ENCODE measurements at places on chromosomes 5 and 9.
A peak's percentile ranks its signal among the peaks of the same experiment; 100 is the strongest.

GRCh38 chr9:34139477-34140146 lies 13.1 kb upstream of the DCAF12 start:
- DNase-seq, result peak; percentile 98

DNA sequence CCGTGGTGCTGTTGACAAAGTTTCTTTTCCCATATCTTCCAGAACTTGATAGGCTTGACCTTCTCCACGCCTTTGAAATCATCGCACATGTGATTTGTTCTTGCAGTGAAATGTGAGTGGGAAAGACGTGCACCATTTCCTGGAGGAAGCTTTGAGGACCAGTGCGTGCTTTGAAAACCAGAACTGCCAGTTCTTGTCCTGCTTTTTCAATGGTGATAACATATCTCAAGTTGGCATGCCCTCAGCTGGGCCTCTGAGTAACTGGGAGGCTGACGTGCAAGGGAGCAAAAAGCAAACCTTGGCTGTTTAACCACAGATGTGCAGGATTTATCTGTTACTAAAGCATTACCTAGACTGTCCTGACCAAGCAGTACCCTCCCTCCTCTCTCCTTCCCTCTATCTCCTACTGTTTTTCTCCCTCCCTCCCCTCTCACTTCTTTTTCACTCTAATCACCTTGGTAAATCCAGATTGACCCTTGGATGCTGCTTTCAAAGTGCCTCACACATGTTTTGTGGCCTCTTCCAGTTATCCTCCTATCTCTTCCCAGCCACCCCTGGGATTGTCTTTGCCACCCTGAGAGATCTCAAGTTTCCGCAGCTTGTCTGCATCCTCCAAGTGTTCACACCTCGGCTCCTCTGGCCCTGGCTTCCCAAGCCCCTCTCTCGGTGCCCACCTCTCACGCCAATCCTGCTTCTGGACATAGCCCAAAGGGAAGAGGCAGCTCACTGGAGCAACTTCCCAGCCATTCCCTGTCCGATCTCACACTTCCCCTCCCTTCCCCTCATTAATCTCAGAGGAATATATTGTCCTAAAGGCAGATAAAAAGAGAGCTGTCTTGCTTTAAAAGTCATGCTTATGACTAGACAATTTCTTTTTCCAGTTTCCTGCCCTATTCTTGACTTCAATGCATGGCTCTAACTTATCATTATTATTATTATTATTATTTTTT lies 198.3 kb downstream of the ERCC6L2 start:
- peak; percentile 92 for DNase-seq

GRCh38 chr5:123875561-123876275 lies 363.7 kb downstream of the CSNK1G3 start:
- no peak for DNase-seq

DNA sequence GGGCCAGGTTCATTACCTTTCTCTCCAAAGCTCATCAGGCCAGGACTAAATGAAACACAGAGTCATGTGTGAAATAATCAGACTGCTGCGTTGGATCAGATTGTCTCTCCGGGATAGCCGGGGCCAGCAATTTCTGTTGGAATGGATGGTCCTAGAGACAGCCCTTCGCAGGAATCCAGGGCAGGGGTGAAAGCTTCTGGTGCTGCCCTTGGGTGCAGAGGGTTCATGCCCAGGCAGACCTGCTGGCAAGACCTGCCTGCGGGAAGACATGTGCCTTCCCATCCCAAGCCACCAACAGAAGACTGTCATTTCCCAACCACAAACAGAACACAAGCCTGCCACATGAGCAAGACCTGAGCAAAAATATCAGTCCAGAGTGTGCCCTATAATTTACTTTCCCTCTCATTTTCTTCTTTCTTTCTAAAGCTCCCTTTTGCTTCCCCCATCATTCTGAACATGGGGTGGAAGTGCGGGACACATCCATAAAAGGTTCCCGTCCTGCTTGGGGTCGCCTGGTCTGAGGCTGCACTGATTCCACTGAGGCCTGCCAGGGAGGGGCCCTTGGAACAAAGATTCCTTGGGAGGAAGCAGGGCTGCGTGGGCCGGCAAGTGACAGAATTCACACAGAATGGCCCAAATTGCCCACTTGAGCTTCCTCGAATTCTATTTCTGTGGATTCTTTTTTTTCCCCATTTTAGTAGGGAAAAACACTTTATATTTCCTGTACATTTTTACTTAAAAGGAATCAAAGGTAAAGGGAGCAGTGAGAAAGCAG lies 57.3 kb downstream of the UBE2QL1 start:
- DNase-seq, result no peak

DNA sequence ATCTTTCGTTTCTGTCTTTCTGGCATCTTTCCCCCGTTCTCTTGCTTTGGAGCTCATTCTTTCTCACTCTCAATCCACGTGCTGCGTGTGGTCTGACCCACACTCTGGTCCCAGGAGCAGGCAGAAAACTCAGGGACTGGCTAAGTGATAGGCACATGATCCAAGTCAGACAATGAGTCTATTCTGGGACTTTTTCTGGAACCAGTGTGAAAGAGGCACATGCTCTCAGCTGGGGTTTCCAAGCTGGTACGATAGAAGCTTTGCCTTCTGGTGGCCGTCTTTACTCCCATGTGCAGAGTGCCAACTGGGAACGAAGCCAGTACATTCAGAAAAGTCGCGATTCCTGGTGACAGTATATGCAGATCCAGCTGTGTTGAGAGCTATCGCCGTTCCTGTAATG lies 94.4 kb downstream of the PDZD2 start:
- no peak for DNase-seq

DNA sequence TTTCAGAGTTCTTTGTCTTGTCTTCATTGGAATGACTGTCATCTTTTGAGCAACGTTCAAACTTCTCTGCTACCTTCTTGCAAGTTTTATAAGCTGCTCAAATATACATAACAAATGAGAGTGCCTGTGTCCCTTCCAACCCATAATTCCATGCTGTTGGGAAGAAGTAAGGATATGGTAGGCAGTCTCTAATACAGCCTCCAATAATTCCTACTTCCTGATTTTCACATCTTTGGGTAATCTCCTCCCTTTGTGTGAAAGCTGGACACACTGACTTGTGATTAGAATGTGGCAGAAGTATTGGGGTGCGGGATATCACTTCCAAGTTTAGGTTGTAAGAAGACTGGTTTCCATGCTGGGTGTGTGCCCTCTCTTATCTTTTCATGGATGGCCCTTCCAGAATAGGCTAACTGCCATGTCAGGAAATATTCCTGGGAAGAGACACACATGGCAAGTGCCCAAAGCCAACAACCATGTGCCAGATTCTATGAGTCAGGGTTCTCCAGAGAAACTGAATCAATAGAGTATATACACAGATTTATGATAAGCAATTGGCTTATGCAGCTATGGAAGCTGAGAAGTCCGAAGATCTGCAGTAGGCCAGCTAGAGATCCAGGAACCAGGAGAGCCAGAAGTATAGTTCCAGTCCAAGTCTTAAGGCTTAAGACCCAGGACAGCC lies 531.3 kb downstream of the NTRK2 start:
- DNase-seq, result no peak

DNA sequence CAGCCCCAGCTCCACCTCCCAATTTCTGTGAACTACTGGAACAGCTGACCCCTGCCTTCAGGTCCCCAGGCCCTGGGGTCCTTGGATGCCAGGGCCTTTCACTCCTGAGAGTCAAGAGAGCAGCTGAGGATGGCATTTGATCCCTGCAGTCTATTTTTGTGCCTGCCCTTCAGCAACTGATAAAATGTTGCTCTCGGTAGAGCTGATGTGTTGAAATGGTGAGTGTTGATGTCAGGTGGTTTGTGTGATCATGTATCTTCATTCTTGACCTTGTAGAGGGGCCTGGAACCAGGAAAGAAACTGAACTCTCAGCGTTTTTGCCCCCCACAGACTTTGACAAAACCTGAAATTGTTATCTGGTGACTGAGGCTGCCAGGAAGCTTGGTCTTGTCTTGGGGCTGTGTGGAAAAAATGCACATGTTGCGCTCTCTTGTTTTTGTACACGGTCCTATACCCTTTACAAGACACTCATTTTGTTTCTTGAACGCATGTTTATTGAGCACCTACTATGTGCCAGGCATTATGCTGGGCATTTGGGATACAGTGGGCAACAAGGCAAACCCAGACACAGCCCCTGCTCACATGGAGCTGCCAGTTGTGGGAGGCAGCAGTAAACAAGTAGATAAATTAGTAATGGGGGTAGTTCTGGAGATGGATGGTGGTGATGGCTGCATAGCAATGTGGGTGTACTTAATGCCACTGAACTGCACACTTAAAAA lies 78.3 kb downstream of the PPARGC1B start:
- peak; percentile 25 for DNase-seq

- peak; percentile 56 for DNase-seq
Measured at GRCh38 chr9:136881691-136882108, 4.6 kb upstream of the TRAF2 start.
